ENCODE measurements at places on chromosomes 16 and 17.

DNA sequence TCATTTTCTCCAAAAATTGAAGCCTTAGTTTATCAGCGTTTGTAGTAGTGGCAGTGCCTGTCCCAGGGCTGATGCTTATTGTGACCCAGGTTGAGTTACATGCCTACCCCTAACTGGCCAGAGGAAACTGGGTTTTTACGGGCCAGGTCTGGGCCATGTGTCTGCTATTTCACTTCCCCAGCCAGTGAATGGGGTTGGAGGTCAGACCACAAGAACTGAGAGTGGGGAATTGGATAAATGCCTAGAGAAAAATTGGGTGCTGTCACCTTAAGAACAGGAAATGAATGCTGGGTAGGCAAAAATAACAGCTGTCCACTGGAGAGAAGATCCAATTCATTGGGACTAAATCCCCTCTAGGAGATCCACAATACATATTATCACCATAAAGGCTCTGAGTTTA, 5.2 kb downstream of the ADPRM start:
- DNase-seq, result no peak

DNA sequence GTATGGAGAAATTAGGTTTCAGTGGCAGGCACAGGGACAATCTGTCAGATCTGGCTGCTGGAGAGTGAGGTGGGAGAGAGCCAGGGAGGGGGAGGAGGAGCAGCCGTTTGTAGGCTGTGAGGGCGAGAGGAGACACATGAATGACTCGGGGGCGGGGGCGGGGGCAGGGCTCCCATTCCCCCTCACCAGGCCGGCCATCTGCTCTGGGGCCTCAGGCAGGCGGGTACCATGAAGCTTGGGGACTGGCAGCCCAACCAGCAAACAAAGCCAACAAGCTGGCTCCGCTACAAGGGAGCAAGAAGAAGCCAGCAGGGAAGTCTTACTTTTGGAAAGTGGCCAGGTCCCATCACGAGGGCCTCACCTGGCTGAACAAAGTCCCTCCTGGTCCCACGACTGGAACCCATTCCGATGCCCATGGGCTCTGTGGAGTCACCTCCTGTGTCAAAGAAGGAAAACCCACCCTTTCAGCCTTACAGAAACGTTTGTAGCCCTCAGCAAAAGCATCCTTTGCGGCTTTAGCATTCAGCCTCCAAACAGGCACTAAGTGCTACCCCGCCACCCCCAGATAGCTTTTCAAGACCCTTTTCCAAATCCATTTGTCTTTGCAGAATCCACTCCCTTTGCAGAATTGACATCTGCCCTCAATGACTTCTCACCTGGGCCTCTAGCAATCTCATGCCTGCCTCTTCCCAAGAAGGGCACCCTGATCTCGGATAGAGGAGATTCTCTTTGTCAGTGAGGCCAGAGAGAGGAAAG, 9.2 kb upstream of the SSTR2 start:
- no peak for DNase-seq

DNA sequence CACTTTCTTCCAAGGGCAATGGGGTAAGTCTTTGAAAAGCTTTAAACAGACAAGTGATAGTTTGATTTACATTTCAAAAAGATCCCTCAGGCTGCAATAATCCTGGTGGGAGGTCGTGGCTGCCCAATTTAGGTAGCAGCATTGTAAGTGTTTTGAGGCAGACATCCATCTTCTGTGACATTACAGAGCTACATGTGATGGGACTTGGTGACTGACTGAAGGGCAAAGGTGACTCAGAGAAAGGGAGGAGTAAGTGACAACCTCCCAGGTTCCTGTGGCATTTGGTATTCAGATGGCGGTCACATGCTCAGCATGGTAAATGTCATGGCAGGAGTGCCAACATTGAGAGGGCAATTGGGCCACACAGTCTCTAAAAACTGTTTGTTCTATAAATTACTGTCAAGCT, 26.5 kb downstream of the STAT3 start:
- DNase-seq, result peak; percentile 19

GRCh38 chr16:23679274-23679985, 741 bp downstream of the PLK1 start:
- DNase-seq, result no peak

DNA sequence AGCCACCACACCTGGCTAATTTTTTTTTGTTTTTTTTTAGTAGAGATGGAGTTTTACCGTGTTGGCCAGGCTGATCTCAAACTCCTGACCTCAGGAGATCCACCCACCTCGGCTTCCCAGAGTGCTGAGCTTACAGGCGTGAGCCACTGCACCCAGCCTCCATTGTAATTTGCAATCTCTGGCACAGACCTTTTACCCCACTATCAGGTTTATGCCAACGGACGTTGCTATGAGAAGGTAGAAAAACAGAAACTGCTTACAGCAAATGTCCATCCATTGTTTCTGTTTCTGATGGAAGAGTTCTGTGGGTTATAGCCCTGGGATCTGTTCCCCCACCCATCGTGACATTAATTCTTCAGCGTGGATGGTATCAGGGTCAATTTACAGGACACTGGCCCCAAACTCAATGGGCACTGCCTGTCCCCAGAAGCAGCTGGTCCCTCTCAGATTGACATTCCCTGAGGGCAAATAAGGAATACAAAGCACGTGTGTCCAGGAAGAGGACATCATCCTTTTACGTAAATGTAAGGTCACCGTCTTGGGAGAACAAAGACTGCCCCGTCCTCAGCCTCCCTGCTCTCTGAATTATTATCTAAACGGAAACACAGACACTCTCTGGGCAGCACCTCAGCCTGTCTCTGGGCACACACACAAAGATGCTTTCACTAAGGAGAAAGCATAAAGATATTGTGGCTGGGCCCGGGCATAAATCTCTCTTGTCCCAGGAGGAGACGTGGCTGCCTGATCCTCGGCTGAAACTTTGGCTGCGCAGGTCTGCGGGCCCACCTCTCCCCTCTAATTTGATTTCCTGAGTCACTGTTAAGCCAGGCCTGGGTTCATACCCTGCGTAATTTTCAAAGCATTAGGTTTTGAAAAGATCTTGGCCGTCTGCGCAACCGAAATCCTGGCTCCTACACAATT, 5.2 kb downstream of the KCNG4 start:
- no peak for DNase-seq

GRCh38 chr16:66926961-66927436, 1.7 kb upstream of the RRAD start:
- DNase-seq, result no peak

GRCh38 chr17:72452286-72453173, 331.7 kb downstream of the SOX9 start:
- DNase-seq, result no peak

GRCh38 chr17:35569405-35569804, 8.8 kb upstream of the SLFN14 start:
- DNase-seq, result no peak

DNA sequence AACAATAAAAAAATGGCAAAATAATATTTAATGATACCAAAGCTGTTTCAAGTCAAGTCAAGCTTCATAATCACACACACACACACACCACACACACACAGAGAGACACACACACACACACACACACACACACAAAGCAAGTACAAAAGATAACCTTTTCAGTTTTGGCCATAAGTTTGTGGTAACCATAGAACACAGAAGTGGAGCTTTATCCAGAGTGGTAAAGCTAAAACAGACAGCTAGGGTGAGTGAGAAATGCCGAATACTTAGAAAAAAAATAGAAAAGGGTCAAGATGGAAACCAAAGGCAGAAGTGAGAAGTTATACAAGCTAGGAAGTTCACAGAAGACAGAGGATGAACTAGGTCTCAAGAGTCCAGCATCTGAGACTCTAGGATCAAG, 79.0 kb downstream of the HS3ST3A1 start:
- DNase-seq, result no peak

- no peak for DNase-seq
These were observed 513 bp downstream of the CRLF3 start for GRCh38 chr17:30824002-30824355.

DNA sequence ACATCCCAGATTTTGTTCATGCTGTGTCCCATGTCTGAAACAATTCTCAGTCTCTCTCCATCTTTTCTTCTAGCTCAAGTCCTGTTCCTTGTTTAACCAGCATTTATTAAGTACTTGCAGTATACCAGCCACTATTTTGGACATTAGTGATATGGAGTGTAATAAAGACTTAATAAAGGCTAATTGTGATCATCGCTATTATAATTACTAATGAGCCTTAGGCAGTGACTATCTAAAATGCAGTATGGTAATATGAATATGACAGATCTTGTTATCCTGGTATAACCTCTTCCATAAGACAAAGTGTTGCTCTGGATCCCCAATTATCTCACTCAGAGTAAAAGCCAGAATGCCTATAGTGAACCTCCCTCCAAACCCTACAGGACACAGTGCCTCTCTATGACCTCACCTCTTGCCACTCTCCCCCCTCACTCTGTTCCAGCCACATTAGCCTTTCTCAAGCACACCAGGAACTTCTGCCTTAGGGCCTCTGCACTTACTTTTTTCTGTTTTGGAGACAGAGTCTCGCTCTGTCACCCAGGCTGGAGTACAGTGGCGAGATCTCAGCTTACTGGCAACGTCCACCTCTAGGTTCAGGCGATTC, 1.8 kb upstream of the FLOT2 start:
- DNase-seq, result no peak

- no peak for DNase-seq
These were observed 123.5 kb upstream of the CHMP6 start for GRCh38 chr17:80868022-80868609.

DNA sequence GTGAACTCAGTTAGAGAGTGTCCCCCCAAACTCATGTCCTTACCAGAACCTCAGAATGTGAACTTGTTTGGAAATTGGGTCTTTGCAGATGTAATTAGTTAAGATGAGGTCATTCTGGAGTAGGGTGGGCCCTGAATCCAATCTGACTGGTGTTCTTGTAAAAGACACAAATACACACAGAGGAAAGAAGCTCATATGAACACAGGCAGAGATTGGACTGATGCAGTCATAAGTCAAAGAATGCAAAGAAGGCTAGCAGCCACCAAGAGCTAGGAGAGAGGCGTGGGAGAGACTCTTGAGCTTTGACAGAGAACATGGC, 2.1 kb upstream of the NAGPA start:
- DNase-seq, result no peak

GRCh38 chr17:80786470-80786869, 205.2 kb upstream of the CHMP6 start:
- DNase-seq, result no peak

DNA sequence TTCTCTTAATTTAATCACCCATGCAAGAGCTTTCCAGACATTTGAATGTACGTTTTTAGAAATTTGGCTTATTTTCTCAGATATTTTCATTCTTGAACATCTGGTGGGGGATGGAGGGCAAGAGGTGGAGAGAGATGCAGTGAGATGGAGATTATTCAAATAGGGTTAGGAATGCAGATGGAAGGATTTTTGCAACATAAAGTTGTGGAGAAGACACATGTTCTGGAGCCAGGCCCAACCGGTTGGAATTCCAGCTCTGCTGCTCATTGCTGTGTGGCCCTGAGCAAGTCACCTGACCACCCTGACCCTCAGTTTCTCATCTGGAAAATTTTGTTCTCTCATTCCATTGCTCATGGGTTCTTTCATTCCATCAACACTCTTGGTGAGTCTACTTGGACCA, 66.9 kb downstream of the IRX3 start:
- DNase-seq, result no peak

DNA sequence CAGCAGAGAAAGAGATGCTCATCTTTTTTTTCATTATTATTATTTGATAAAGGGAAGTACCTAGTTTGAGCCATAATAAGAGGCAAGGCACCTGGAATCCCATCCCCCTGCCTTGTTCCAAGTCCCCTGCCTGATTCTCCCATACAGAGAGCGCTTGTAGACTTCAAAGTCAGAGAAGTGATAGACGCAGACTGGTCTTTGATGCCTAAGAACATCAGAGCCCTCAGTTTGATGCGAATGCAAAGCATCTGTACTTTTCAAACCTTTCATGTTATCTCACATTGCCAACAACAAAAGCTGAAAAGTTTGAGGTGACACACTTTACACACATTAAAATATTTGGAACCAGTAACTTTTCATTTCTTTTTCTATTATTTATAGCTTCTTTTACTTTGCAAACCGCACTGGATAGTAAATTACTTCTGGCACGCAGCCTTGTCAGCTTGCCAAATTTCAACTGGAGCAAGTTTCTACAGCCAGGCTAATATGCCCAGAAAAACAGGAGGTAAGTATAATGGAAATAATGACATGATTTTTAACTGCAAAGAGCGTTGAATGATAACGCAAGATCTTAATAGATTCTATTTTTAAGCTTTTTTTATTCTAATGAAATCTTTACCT, 5.9 kb upstream of the UTP6 start:
- DNase-seq, result no peak

DNA sequence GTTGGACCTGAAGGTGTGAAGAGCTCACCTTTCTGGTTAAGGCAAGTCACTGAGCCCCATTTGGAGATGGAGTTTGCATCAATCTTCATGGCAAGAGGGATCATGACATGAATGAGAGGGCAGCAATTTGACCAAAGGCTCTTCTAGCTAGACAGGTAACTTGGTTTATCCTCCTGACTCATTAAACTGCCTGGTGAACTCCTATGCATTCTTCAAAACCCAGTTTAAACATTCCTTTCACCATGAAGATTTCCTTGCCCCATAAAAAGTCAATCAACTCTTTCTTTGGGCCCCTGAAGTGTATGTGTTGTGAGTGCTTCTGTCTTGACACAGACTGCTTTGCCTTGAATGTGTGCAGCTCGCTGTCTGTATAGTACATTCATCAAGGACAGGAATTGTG, 120.0 kb upstream of the FOXF1 start:
- no peak for DNase-seq

- DNase-seq, result no peak
These were observed 36.6 kb downstream of the MPRIP start for GRCh38 chr17:17078832-17079231.

- no peak for DNase-seq
These were observed 5.3 kb downstream of the MPP3 start for GRCh38 chr17:43827596-43827995.

- DNase-seq, result peak; percentile 55
These were observed 725 bp downstream of the KRTAP16-1 start for GRCh38 chr17:41308251-41308917.

GRCh38 chr17:60154616-60155426, 5.0 kb downstream of the CA4 start:
- DNase-seq, result no peak

DNA sequence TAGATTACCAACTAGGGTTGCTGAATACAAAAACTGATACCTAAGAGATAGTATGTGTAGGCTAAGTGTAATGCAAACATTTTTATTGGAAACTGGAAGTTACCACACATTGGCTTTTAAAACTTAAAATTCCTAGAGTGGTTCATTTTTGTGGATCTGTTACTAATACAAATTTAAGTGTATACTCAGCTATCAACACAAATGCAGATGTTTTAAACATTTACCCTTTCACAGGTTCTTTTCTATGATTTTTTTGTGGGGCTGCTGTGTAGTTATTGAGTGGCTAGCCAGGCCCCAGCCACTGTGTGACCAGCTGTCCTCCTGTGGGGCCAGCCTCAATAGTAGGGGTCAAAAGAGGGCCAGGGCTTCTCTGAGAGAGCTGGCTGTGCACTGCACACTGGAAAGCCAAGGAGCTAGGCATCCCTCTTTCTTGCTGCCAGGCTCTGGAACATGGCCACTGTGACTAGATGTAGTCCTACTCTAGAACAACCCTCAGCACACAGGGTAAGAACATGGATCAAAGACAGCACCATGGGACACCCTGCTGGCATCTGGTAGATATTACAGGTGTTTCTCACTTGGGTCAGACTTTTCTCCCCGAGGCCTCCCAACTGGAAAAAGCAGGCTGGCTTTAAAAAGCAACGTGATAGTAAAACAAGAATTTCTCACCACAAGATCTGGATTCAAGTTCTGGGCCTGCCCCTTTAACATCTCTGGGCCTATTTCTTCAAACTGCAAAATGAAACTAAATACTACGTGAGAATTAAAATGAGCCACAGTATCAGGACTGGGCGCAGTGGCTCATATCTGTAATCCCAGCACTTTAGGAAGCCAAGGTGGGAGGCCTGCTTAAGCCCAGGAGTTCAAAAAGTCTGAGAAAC, 7.3 kb upstream of the VEZF1 start:
- peak; percentile 32 for DNase-seq

All from stimulated activated CD8-positive, alpha-beta memory T cell treated with anti-CD3 and anti-CD28 coated beads, Interleukin-12 subunit alpha, Interleukin-12 subunit beta, amount 100 ng/mL, for 1 hour (primary cell).